ENCODE measurements at places on chromosomes 12 and 14. TPM values are rescaled to one million over a fixed set of nuclear protein-coding genes. Genes with fewer than 3 reads are reported as not detected.

- no peak for DNase-seq
Measured at GRCh38 chr12:98724384-98725155, 79.5 kb downstream of the APAF1 start.

DNA sequence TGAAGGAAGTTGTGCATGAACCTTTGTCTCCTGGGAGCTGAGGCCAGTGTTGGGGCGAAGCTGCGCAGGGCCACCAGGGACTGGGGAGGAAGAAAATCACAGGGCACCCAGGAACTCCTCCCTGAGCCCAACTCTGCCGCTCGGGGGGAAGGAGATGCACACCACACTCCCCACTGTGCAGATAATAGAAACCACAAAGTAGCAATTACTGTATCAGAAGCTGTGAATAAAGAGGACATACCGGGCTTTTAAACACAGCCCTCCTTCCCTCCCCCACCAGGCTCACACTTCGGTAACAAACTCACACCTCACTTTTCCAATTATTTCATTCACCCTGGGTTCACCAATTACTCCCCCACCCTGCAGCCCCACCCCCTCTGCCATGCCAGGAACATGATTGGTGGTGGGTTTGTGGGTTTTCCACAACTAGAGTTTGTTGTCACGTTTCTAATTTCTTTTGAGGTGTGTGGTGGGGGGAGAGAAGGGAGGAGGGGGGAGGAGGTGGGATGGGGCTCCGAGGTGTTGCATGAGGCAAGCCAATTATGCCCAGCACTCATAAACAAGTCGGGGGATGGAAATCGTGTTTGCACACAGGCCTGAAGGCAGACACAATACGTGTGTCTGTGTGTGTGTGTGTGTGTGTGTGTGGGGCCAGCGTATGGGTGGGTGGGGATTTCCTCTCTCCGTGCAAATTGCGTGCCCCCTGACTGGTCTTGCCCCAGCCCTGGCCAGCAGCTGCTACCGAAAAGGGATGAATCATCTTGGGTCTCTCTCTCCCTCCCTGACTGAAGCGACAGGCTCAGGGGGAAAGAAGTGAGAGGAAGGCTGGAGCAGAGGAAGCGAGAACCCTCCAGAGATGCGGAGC lies 103.3 kb downstream of the RBM19 start:
- DNase-seq, result no peak

GRCh38 chr12:31702047-31702446 lies 26.8 kb downstream of the AMN1 start:
- DNase-seq, result no peak

DNA sequence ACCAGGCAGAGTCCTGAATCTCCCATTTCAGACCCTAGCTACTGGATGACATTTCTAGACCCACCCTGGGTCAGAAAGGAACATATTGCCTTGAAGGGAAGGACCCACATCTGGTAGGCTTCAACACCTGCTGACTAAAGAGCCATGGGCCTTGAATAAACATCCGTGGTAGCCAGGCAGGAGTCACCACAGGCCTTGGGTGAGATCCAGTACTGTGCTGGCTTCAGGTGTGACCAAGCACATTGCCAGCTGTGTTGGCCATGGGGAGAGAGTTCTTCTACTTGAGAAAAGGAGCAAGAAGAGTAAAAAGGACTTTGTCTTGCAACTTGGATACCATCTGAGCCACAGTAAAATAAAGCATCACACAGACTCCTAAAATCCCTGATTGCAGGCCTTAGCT lies 332.6 kb downstream of the SLC16A7 start:
- DNase-seq, result no peak

DNA sequence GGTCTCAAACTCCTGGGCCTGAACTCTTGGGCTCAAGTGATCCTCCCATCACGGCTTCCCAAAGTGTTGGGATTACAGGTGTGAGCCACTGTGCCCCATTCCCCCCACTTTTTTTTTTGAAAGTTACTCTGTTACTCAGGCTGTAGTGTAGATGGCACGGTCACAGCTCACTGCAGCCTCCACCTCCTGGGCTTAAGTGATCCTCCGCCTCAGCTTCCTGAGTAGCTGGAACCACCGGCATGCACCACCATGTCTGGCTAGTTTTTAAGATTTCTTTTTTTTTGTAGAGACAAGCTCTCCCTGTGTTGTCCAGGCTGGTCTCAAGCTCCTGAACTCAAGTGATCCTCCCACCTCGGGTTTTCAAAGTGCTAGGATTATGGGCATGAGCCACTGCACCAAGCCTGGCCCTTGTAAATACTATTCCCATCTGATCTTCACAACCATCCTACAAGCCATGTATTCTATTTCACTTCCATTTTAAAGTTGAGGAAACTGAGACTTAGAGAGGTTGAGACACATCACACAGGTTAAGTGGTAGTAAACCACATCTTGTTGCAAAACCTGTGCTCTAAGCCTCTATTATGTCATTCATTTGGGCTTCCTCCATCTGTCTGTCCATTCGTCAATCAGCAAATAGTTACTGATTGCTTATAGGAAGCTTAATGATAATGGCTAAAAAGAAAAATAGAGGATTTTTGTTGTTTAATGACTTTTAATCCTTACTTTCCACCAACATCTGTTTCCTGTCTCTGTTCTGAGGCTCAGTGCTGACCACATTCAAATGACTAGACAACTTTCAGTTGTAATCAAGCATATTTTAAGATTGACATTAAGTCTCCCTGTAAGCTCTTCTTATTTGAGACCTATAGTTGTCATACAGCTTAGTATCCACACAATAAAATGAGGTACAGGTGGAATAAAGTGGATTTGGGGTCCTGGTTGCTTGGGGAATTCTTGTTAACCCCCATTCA lies 9.2 kb downstream of the ASCL4 start:
- DNase-seq, result no peak

- no peak for DNase-seq
Measured at GRCh38 chr14:51004352-51004800, 60.1 kb upstream of the PYGL start.

DNA sequence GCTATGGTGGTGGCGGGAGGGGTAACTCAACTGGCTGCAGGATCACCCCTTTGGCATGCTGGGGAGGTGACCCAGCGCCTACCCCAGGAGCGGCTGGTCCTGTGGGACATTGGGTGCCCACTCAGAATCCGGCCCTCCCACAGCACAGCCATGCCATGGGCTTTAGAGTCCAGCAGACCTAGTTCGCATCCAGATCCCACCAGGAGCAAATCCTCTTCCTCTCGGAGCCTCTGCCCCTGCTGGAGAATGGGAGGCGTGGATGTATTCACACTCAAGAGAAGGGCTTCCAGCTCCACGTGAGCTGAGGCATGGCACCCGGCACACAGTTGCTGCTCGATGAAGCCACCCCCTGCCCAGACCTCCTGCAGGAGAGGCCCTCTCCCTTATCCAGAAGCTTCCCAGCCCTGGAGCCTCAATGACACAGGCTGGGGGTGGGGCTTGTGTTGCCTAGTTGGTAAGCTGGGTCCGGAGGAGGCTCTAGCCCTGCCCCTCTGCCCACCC lies 17.7 kb downstream of the FAM222A start:
- peak; percentile 3 for DNase-seq

DNA sequence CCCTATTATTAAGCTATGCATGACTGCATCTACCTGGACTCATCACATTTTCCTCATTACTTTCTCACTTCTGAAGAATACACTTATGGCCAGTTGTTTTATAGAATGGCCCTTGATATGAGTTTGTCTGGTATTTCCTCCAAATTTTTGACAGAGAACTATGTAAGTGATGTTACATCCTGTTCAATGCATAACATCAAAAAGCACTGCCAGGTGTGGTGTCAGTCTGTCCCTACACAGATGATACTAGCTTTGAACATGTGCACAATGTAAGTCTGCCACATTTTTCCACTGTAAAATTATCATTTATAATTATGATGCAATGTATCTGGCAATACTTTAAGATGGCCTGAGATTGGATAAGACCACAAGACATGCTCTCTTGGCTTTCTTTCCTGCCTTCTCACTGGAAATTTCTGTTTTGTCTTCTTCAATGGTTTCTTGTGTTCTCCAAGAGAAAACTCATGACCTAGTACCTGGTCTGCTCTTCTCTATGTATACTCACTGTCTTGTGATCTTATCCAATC lies 28.3 kb downstream of the HEATR5A start:
- no peak for DNase-seq

GRCh38 chr14:35991356-35991755 lies 165.2 kb downstream of the BRMS1L start:
- DNase-seq, result no peak

- no peak for DNase-seq
Measured at GRCh38 chr12:5756338-5756842, 188.7 kb downstream of the ANO2 start.

DNA sequence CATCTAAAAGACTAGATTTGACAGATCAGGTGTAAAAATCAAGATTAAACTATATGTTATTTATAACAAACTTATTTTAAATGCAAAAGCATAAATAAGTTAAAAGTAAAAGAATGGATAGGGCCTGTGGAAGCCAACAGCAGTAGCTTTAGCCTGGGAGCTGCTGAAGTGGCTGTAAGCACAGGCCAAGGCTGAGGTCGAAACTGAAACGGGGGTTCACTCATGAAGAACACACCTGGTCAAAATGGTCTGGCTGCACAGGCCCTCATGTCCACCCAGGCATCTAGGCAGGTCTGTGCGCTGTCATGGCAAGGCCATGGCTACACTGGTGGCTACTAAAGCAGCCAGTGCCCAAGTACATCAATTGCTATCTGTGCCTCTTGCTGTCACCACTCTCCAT lies 23.1 kb downstream of the CATSPERB start:
- DNase-seq, result no peak

GRCh38 chr14:31954991-31955390 lies 122.1 kb upstream of the ARHGAP5 start:
- no peak for DNase-seq

GRCh38 chr14:89544636-89545301 lies 127.7 kb upstream of the FOXN3 start:
- no peak for DNase-seq

DNA sequence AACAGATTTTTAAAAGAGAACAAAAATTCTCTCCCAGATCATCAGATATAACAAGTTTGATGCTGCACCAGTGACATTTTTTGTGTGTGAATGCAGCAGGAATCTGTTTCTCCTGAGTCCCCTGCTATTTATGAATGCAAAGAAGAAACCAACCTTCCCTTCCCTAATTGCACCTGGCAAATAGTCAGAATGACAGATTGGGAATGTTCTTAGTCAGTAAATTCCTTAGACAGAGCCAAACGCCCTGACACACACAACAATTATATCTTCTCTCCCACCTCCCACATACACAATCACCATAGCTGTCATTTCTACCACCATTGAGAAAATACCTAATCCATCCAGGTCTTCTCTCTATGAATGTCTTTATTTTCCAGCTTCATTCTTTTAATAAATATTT lies 174.4 kb downstream of the ALG10B start:
- DNase-seq, result no peak

GRCh38 chr14:81485372-81485771 lies 48.3 kb downstream of the SEL1L start:
- no peak for DNase-seq

- DNase-seq, result no peak
Measured at GRCh38 chr12:122889761-122890520, 6.0 kb downstream of the VPS37B start.

DNA sequence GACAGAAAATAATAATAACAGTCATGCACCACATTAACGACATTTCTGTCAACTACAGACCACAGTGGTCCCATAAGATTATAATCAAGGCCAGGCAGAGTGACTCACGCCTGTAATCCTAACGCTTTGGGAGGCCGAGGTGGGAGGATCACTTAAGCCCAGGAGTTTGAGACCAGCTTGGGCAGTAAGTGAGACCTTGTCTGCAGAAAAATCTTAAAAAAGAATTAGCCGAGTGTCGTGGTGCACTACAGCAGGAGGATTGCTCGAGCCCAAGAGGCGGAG lies 8.6 kb downstream of the NAB2 start:
- DNase-seq, result no peak

DNA sequence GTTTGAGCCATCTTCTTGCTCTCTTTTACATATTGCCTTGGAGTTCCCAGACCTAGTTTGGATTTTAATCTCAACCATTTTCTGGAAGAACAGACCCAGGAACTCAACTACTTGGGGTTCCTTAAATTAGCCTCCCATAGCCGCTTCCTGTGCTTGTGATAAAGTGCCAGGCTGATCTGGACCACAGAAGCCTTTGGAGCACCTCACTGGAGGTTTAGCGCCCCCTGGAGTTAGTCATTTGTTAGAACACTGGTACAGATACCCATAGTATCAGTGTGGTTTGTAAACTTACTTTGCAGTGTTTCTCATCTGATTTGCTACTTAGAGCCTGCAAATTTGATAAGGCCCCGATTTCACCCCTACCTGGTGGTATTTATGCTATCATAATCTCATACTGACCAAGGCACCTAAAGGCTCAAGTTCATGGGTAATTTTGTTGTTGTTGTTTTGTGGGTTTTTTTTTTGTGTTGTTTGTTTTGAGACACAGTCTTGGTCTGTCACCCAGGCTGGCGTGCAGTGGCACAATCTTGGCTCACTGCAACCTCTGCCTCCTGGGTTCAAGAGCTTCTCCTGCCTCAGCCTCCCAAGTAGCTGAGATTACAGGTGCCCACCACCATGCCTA lies 3.7 kb downstream of the UNC119B start:
- no peak for DNase-seq

GRCh38 chr14:52998376-52999015 lies 47.6 kb upstream of the FERMT2 start:
- DNase-seq, result no peak

- no peak for DNase-seq
Measured at GRCh38 chr12:106248846-106249371, 1.1 kb upstream of the CKAP4 start.

DNA sequence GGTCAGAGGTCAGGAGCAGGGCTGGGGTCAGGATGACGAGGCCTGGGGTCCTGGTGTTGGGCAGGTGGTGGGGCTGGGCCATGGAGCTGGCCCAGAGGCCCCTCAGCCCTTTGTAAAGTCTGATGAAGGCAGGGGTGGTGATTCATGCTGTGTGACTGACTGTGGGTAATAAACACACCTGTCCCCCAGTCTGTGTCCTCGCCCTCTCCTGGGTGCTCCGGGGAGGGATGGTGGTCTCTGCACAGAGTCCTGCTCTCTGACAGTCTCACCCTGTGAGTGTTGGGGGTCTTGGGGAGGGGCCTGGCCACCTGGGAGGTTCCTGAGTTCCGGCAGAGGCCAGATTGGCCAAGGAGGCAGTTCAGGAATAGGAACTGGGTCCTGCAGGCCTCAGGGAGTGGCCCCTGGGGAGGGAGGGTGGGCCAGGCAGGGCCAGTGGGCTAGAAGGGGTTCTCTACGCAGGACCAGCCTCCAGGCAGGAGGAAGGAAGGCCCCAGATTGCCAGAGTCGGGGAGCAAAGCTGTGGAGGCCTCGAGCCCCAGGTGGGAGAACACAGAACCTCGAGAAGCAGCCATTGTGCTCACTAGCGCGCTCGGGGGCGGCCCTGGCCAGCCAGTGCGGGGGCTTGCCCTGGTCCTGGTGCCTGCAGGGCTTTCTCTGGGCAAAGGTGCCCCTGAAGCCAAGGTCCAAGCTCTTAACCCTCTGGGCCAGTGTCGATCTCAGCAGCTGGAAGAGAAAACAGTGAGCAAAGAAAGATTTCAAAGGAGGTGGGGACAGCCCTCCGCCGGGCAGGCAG lies 14.4 kb downstream of the ACADS start:
- DNase-seq, result no peak

- DNase-seq, result no peak
Measured at GRCh38 chr12:120662879-120663278, 22.5 kb downstream of the CABP1 start.

GRCh38 chr14:106842687-106843086 lies 1316.3 kb downstream of the TMEM121 start:
- no peak for DNase-seq

Gene SIX1
- not detected for total RNA-seq

Gene ACOT6
- total RNA-seq, result not detected

Gene BEGAIN
- 1.9 TPM for total RNA-seq

Gene OTX2
- total RNA-seq, result not detected

Gene SLC2A3
- 13.7 TPM for total RNA-seq

Gene TSPAN19
- 0.33 TPM for total RNA-seq

Gene DNAH10
- total RNA-seq, result not detected

Gene AQP5
- total RNA-seq, result 0.41 TPM

All from left ventricle myocardium inferior (tissue), 1 donor.